ENCODE measurements at places on chromosomes 6 and 20.

DNA sequence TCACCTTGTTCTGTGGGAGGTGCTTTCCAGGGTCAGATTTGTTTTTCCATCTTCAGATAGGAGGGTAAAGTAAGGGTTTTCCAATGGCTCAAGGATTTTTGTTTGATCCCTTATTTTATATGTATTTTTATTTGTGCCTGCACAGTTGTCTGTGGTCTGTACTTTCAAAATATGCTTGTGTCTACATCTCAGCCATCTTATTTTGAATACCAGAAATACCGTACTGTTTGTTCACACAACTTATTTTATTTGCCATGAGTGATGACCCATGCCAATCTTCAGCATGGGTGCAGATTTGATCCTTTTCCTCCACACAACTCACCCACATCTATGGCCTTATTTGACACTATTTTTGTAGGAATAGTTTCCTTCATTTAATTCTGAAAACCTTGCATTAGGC lies 72.2 kb upstream of the PTCHD4 start:
- no peak for DNase-seq

GRCh38 chr6:16551466-16551865 lies 209.8 kb downstream of the ATXN1 start:
- no peak for DNase-seq

DNA sequence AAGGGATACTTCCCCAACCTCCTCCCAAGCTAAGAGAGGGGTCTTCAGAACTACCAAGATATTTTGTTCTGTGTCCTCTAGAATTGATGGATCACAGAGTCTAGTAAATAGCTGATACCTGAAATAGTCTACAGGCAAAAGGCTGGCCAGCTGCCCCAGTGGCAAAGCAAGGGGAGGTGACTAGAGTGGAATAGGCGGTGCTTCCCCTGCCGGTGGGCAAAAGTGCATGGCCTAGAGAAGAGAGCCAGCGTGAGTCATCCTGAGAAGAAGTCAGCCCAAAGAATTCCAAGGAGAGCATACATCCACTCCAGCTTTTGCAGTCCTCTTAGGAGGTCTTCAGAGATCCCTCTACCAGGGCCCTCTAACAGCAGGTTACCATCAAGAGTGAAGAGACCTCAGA lies 14.7 kb downstream of the DPPA5 start:
- DNase-seq = no peak

DNA sequence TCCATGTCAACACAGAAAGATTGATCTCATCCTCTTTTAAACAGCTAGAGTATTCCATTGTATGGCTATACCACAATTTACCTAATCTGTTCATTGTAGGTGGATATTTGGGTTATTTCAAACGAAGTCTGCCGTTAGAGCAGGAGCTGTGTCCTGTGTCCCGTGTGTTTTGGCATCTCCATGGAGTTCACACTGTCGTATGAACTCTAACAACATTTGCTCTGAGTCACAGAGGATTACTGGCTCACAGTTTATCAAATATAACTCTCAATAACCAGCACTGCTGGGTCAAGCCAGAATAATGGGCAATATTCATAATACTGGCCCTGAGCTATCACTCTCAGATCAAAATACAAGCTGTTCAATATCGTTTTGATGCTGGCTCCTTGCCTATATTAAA lies 16.4 kb downstream of the TRAM2 start:
- no peak for DNase-seq

DNA sequence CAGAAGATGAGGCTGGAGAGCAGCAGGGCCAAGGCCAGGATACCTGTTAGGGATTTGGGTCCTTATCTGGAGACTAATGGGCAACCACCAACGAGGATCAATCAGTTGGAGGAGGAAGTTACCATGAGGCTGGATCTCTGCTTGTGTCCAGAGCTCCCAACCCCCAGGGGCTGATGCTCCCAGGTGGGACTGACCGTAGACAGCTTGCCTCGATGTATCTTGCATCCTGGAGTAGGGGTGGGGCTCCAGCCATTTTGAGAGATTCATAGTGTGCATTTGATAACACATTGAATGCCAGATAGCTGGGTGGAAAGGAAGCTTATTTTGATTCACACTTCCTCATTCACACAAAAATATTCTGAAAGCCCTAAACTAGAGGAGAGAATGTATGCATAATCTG lies 4.6 kb upstream of the RFPL4B start:
- no peak for DNase-seq

DNA sequence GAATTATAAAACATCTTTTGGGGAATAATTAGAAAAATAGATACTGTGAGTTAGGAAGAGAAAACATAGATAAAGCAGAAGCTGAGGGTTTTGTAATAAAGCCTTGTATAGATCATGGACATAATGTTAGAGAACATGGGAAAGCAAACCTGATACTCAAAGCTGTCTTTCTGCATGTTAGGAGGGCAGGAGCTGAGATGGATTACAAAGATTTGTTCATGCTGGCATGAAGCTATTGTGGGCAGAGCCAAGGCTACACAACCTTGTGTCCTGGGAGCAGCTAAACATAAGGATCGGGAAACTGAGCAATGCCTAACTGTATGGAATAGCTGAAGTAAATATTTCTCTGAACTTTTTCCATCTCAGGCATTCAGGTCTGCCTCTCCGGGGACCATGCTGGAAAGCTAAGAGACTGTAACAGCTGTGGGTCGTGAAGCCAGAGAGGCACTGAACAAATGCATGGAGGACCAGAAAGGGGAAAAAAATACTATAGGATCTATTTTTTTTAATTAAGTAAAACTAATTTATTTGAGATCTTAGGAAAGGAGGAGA lies 28.2 kb upstream of the CNKSR3 start:
- no peak for DNase-seq

DNA sequence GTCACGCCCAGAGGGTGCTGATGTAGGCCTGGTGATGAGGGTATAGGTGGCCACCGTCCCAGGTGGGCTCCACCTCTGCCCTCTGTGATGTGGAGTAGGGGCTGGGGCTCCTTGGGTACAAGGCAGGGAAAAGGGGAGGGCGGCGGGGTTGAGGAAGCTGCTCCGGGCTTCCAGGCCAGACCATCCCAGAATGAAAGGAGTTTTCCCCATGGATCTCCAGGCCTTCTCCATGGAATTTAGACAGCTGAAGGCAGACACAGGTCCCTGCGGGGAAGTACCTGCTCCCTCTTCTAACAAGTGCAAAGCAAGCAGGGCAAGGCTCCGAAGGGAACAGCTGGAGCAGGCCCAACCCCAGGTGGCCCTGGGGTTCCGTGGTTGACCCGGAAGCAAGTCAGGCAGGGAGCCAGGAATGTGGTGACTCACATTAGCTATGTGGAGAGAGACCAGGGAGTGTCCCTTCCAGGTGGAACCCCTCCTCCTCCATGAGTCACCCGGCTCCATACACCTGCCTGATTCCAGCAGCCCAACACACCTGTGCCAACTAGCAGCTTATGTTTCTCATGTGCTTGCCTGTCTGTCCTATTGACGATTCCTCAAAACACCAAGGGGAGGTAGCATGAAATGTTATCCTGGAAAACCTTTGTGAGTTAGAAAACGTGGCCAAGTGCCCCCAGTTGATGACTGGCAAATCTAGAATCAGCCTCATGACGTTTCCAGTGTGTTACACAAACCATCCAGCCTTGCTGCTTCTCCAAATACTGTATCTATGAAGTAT lies 59.7 kb upstream of the SNX9 start:
- no peak for DNase-seq

DNA sequence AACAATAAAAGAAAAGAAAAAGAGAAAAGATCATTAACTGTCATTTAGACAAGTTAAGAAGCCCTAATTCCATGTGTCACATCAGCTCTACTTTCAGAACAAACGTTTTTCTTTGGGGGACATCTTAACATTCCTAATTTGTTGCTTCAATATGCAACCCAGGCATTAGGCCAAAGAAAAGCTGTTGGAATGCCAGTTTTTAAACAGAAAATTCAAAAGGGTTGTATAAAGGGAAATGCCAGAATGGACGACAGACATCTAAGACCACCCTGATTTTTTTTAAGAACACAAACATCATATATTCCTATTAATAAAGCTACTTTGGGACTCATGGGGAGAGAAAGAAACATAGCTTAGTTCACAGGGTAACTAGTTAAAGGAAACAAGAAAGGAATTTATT lies 315.0 kb downstream of the GMDS start:
- no peak for DNase-seq

DNA sequence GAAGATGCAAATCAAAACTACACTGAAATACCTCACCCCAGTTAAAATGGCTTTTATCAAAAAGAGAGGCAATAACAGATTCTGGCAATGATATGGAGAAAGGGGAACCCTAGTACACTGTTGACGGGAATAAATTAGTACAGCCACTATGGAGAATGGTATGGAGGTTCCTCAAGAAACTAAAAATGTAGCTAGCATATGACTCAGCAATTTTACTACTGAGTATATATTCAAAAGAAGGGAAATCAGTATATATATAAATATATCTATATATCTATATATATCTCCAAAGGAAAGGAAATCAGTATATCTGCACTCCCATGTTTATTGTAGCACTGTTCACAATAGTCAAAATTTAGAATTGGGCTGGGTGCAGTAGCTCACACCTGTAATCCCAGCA lies 113.9 kb downstream of the KLHL32 start:
- DNase-seq = no peak

DNA sequence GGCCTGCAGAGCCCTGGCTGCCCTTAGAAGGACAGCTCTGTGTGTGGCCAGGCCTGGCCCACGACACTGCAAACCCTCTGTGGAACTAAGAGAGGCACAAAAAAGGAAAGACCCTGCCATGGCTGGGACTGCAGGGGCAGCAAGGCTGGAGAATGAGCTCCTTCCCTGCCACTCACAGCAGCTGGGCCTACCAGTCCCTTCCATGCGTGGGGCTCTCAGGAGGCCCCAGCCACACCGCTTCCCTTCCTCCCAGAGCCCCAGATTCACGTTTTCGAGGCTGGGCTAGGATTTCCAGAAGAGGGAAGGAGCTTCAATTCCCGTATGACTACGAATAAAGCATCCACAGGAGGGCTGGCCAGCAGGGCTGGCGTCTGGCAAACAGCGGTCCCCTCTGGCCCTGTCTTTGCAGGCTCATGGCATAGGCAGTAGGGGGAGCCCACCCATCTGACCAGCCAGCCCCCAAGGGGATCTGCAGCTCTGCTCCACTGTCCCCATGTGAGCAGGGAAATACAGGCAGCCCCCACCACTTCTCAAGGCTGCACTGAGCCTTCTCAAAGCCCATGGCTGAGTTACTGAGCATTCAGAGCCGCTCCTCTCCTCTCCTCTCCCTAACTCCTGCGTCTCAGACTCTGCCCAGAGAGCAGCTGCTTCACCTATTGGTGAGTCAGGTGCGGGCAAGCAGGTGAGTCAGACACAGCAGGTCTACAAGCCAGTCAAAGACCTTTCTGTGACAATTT lies 53.1 kb downstream of the NINL start:
- DNase-seq = no peak

DNA sequence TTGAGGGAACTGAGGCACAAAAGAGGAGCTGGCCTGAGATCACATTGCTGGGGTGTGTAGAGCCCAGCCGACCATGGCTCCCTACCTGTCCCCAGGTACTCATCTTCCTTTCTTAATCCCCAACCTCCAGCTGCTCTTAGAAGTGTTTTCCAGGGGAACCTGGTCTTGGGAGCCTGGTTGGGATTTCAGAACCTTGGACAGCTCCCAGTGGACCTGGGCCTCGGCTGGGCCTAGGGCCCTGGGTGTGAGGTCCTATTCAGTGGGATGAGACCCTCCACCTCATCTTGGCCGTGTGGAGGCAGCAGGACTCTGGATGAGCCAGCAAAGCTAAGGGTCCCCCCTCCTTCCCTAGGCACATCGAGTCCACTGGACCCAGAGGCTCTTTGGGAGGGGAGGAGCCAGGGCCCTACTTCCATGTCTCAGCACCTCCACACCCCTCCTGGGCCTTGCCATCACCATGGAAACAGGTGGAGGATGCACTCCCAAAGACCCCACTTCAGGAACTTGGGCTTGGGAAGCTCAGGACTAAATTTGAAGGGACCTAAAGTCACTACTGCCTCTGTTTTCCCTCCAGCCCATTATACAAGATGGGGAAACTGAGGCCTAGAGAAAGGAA lies 38.5 kb downstream of the DLGAP4 start:
- no peak for DNase-seq

GRCh38 chr6:98944168-98944567 lies 3.6 kb downstream of the FBXL4 start:
- no peak for DNase-seq

DNA sequence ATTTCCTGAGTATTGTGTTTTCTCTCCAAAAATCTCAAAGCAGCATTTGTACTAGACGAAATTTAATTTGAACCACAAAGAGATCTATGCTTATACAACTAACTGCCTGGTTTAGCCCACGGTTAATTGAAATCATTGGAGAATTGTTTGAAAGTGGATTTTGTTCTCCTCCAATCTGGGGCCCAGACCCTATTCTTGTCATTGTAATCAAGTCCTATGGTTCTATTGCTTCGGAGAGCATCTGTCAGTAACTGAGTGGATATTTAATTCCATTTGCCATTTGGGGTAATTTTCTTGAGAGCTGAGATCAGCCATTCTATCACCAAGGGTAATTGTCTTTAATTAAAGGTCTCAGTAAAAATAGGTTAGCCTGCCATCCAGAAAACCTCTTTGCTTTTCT lies 117.0 kb upstream of the KCNG1 start:
- DNase-seq = no peak

GRCh38 chr6:18586133-18586532 lies 199.0 kb downstream of the RNF144B start:
- DNase-seq = no peak

GRCh38 chr6:6781172-6781872 lies 192.8 kb downstream of the LY86 start:
- DNase-seq = no peak

DNA sequence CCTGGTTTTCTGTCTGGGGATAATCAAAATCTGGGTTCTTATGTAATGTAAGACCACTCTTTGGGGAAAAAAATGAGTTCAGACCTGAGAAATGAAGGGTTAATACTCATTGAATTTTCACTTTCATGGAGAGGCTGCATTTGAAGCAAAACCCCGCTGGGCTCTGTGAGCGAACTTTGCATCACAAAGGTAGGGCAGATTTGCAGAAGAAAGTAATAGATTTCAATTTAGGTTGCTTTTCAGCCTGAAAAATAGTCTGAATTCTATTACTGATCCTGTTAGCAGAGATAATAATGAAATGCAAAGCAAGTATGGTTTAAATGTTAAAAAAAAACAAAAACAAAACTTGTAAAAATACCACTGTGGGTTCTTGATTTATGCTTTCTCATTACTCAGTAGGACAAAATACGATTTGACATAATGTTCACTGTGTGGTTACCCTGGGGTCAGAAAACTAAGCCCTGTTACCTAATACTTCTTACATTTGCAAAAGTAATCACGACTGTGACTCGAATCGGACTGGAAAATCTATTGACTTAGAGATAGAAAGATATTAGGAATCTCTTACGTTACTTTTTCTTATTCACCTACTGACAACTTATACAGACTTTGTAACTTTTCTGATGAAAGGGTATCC lies 72.2 kb downstream of the UST start:
- no peak for DNase-seq

GRCh38 chr20:7829776-7830175 lies 110.5 kb downstream of the HAO1 start:
- no peak for DNase-seq

GRCh38 chr6:102619585-102619984 lies 1226.1 kb downstream of the GRIK2 start:
- no peak for DNase-seq
